ENCODE measurements at places on chromosomes 2 and 18.

DNA sequence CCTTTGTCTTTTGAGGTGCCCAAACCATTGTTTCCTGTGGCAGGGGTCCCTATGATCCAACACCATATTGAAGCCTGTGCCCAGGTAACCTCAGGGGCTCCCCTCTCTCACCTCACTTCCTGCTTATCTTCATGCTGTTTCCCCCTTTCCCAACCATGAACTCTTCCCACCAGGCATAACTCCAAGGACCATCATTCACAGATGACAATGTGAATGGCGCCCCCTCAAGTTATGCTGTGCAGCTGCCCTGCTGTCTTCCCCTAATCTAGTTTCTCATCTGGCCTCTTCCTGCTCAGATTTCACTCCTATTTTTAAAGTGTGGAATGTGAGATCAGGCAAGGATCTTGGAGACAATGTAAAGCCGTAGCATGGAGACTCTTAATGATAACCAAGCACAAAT, 1.4 kb downstream of the GMPPA start:
- DNase-seq: no peak

DNA sequence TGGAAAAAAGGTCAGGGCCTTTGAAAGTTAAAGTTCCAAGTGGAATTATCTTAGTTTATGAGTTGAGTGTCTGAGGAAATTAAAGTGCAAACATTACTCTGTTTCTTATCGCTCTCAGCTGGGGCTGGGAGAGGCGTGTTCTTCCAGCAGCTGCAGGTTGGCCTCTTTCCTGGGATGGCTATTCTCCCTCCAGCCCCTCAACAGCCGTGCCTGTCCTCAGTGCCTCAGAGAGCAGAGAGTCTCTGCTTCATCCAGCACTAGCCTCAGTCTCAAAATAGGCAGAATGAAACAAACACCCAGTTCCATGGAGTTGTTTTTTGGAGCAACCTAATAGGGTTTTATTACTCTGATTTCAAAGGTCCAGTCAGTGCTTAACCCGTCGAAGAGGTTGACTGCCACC, 298.1 kb downstream of the GALR1 start:
- DNase-seq: no peak

DNA sequence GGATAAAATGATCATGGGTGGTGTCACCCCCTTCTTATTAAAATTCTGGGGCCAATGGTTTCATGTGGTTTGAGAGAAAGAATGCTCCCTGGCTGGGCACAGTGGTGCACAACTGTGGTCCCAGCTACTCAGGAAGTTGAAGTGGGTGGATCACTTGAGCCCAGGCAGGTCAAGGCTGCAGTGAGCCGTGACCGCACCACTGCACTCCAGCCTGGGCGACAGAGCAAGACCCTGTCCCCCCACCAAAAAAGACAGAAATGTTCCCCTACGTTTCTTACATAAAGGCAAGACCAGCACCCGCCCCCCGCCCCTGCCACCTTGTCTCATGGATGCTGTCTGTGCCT, 53.0 kb upstream of the ID2 start:
- DNase-seq: no peak

DNA sequence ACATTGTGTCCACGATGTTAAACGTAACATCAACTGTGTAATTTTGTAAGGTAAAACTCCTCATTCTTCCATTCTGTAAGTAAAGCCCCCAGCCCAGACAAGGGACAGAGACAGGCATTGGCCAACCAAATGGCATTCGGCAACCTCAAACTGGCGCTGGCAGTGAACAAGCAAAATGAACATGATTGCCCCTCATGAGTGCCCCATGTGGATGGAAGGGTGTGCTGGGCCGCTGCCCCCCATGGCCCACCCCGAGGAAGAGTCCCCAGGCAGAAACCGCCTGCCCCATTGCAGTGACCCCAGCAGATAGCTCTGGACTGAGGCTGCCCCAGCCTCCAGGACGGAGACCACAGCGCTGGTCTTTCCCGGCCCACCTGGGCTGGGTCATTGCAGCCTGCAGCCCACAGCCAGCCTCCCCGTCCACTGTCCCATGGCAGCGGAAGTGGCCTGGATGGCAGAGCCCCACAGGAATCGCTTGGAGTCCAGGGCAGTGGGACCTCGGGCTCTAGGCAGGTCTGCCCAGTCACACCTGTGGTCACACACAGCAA, 220.2 kb downstream of the HDAC4 start:
- DNase-seq: no peak

GRCh38 chr2:236369661-236370062, 105.5 kb upstream of the ASB18 start:
- DNase-seq: no peak

GRCh38 chr2:71710367-71711132, 257.2 kb downstream of the DYSF start:
- no peak for DNase-seq

GRCh38 chr2:16520891-16521290, 144.7 kb downstream of the CYRIA start:
- no peak for DNase-seq

GRCh38 chr2:74198461-74199274, at the start of gene MTHFD2:
TSS of gene MTHFD2 (plus strand) at chr2:74198615. CDS start at chr2:74198642, 27 bp downstream.
- DNase-seq: peak; percentile 82

GRCh38 chr2:241980193-241980592, 110.7 kb downstream of the RTP5 start:
- DNase-seq: no peak

DNA sequence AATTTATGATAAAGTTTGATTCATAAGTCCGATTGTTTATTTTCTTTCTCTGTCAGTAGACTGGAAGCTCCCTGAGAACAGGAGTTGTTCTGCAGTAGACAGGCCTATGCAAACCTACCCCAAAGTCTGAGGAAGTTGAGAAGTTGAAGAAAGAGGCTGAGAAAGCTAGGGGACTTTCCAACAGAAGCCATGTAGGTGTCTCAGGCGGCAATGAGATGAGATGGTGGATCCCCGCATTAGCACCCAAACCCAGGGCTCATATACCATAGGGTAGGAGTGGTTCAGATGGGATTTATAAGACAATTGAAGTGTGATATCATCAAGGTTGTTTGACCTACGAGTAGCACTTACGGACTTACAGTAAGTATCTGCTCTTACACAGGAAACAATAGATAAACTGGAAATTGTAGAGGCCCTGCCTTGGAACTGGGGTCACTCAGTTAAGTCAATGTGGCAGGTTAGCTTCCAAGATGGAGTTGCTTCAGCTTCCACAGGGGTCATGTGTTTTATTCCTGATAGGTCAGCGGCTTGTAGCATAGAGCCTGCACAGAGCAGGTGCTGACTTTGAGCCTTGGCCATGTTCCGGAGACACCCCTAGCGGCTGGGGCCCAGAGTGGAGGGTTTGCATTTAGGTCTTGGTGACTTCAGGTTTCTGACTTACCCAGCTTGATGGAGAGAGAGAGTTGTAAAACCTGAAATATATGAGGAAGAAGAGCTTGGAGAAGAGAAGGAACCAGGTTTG, 2.3 kb upstream of the PSD4 start:
- no peak for DNase-seq

DNA sequence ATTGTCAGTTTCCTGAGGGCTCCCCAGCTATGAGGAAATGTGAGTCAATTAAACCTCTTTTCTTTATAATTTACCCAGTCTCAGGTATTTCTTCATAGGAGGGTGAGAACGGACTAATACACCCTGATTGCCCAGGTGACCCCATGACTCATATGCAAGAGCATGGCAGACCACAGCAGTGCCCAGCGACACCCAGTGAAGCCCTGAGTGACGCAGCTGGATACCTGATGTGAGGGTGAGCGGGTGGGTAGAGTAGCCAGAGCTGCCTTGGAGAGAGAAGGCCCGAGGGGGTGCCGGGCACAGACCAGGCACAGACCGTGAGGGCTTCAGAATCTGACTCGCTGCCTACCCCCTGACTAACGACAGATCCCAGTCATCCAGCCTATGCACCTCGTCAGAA, 15.4 kb downstream of the ALPG start:
- DNase-seq: no peak

DNA sequence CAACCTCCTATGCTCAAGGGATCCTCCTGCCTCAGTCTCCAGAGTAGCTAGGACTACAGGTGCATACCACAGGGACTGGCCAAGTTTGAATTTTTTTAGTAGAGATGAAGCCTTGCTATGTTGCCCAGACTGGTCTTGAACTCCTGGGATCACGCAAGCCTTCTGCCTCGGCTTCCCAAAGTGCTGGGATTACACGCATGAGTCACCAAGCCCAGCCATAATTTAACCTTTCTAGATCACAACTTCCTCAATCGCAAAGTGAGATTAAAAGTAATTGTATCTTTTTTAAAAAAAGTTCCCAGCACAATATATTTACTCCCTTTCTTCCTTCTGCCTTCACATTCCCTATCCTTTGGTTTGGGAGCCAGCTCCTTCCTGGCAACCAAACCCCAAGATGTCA, 5.8 kb upstream of the PPP1CB start:
- no peak for DNase-seq

GRCh38 chr18:13420969-13421686, 202.6 kb downstream of the LDLRAD4 start:
- no peak for DNase-seq

DNA sequence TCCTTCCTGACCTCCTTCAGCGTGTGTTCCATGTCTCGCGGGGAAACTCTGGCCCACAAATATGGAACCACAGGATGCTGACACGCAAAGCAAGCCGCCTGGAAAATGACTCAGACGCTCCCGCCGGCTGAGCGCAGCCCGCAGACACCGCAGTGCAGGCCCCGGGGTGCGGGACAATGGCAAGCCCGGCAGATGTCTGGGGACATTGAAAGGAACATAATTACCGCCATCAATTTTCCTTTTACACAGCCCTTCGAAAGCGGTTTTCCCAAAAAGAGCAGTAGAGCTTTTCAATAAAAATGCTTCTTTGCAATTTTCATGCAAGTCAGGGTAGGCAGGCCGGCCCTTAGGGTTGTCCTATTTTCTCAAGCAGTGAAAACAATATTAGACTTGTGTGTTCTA, 159.2 kb upstream of the SH3BP4 start:
- DNase-seq: no peak

- no peak for DNase-seq
Observed at GRCh38 chr2:161843936-161844335, 219.7 kb downstream of the SLC4A10 start.

GRCh38 chr2:38438133-38438882, 61.2 kb upstream of the ATL2 start:
- DNase-seq: no peak

DNA sequence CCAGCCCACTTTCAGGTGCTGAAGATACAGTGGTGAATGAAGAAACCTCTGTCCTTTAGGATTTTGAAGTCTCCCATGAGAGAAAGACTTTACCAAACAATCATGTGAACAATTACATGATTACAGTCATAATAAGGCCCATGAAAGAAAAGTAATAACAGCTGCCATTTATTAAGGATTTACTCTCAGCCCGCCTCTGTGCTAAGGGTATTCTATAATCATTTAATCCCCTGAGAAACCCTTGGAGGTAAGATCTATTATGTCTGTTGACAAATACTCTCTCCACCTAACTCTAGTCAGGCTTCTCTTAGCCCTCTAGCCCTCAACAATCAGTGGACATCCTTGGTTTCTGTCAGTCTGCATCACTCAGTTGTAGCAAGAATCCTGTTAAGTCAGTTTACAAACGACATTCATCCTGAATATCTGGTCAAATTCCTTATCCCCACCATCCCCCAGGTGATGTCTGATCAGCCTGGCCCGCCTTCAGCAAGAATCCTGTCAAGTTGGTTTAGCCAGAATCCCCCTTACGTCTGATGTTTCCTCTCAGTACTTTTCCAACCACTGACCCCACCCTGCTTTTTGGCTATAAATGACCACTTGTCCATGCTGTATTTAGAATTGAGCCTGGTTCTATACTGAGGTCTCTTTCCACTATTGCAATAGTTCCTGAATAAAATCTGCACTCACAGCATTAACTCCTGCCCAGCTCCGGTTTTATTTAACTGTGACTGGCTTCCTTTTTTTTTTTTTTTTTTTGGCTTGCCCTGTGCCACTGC, 12.2 kb upstream of the SOCS6 start:
- DNase-seq: no peak

- DNase-seq: no peak
Observed at GRCh38 chr2:174945601-174946260, 59.5 kb downstream of the CHN1 start.

- no peak for DNase-seq
Observed at GRCh38 chr2:44549856-44550255, 188.1 kb downstream of the CAMKMT start.
